Fibroblast of skin of right biceps (primary cell): ENCODE measurements at places on chromosomes 5 and 9.

DNA sequence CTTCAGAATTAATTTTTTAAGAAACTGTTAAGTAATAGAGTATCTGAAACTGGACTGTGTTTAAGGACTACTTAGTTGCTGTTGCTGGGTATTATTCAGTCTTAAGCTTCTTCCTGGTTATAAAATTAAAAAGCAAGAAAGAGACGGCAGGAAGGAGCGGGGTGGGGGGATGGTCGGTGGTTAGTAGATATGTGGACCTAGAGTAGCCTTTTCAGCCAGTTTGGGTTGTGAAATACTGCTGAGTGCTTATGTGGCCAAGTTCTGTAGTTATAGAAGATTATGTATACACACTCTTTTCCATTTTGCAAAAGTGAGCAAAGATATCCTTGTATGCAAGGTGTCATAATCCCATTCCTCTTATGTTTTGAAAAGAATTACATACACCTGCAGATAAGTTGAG lies 28.5 kb downstream of the TRIO start:
- DNase-seq, result peak; percentile 63

DNA sequence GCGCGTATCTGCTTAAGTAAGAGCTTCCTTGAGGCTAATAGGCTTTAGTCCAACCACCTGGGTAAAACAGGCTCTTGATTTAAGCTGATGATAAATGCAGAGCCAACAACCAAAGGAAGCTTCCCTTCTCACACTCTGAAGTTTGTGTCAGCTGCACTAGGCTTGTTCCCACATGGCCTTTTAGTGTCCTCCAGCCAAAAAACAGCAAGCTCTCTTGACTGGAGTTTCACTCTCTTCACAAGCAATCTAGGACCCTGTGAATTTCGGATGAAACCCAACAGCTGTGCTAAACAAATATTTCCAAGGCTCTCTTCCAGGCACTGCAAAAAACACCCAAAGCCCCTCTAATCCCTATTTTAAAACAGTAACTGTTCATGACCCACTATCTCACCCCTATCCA lies 63.9 kb downstream of the SAXO1 start:
- DNase-seq, result no peak

DNA sequence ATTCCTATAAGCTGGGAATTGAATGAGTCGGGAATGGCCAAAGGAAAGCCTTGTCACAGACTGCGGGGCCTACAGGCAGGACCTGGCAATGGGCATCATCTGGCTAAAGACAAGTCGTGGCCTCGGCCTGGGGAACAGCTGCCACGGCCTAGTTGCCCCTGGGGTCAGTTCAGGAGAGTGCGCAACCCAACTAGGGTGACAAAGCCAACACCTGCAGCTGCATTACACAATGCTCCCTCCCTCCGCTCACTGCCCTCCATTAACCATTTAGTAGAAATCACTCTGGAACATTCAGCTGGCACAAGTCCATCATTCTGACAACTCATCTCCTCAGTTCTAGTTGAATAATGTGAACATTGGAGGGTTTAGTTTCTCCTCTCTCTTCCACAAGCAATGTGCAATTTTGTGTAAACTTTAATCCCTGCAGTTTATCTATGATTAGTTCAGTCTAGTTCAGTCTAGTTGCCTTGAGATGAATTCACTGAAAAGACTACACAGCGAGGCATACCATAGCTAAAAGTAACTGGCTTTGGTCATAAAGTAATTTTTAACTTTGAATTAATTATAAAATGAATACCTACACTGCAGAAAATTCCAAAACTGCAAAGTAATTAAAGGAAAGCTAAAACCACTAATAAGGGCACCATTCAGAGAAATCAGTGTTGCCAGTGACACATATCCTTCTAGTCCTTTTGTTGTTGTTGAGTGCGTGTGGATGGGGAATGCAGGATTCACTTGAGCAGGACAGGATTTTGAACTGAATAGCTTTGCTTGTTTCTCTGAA lies 5.1 kb downstream of the GLDC start:
- no peak for DNase-seq

DNA sequence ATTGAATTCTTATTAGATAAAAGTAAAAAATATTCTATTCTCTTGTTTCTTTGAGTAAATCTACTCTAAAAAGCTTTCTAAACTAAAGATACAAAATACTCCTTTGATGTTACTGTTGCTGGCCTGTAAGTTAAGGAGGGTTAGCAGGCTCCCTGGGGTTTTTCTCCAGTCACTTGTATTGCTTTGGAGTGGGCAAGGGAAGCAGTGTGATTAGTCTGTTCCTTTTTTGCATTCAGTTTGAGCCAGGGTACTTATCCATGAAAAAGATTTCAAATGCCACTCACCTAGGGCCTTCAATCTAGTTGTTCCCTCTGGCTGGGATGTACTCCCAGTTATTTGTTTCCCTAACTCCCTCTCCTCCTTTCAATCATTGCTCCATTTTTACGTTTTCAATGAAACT lies 256.2 kb upstream of the SMC2 start:
- DNase-seq, result no peak

- DNase-seq, result peak; percentile 78
These were observed 25.3 kb downstream of the STXBP1 start for GRCh38 chr9:127637322-127637847.
